ENCODE measurements at places on chromosomes 5 and 9.

- no peak for DNase-seq
Measured at GRCh38 chr9:105293408-105293807, 49.0 kb downstream of the SLC44A1 start.

GRCh38 chr9:91943478-91944470 lies 6.3 kb downstream of the ROR2 start:
- no peak for DNase-seq

DNA sequence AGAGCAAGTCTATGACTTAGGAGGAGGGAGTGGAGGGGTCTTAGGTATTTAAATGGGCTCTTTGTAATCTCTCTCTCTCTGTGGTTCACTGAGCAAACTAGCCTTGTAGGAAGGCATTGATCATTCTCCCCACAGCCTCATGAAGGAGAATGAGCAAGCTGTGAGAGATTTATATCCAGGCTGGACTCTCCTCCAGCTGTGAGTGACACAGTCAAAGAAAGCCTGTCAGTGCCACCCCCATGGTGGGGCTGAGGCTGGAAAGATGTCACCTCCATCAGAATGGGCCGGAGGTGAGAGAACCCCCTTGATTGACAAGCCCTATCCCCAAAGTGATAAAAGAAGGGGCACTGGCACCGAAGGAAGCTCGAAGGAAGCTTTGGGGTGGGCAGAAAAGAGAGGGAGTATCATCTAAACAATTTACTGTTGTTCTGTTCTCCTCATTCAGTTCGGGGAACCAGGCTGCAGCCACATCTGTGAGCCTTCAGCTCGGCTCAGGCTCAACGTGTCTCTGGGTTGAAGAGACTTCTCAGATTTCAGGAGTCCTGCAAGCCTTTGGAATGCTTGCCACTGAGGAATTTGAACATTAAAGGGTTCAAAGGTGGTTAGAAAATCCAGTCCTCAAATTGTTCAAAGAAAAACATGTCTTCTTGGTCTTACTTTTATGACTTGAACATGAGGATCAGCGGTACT lies 538.2 kb upstream of the ZNF462 start:
- no peak for DNase-seq

- DNase-seq = peak; percentile 35
Measured at GRCh38 chr9:127637322-127637847, 25.3 kb downstream of the STXBP1 start.

GRCh38 chr5:54764102-54765090 lies 221.0 kb downstream of the ESM1 start:
- no peak for DNase-seq
